NCI-H1417 treated with DMSO at 0.1 percent for 48 hours (cell line): ENCODE measurements at places on chromosomes 6 and 20.

- no peak for DNase-seq
Observed at GRCh38 chr6:168225471-168225911, 94.1 kb downstream of the DACT2 start.

GRCh38 chr6:5204376-5204775, 56.4 kb downstream of the LYRM4 start:
- DNase-seq, result no peak

GRCh38 chr6:89242574-89243330, 25.6 kb upstream of the GABRR1 start:
- no peak for DNase-seq

GRCh38 chr6:73074175-73074574, 151.1 kb downstream of the KHDC1L start:
- no peak for DNase-seq

GRCh38 chr6:105191351-105191750, 11.5 kb upstream of the POPDC3 start:
- DNase-seq, result no peak
